ENCODE measurements at places on chromosomes 12 and 14.

DNA sequence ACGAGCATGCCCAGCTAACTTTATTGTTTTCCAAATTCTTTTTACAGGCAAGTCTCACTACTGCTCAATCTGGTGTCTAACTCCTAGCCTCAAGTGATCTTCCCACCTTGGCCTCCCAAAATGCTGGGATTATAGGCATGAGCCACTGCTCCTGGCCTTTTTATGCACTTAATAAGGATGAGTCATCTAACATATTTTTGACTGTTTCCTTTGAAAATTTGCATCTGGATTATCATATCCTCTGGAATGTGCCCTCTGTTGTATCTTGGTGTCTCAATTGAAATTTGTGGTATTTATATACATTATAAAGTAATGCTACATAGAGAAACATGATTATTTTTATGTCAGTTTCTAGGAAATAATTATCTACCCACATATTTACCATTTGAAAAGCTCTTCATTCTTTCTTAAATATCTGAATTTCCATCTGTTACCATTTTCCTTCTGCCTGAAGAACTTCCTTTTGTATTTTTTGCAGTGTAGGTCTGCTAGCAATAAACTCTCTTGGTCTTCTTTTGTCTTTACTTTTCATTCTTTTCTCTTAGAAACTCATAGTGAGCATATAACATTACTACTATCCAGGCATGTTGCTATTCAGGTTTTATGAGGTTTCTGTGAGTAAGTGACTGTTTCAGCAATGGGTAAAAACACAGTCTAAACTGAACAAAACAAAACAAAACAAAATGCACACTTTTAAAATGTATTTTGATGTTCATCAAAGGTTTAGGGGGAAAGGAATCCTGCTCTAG lies 52.8 kb upstream of the CNOT2 start:
- DNase-seq, result no peak

DNA sequence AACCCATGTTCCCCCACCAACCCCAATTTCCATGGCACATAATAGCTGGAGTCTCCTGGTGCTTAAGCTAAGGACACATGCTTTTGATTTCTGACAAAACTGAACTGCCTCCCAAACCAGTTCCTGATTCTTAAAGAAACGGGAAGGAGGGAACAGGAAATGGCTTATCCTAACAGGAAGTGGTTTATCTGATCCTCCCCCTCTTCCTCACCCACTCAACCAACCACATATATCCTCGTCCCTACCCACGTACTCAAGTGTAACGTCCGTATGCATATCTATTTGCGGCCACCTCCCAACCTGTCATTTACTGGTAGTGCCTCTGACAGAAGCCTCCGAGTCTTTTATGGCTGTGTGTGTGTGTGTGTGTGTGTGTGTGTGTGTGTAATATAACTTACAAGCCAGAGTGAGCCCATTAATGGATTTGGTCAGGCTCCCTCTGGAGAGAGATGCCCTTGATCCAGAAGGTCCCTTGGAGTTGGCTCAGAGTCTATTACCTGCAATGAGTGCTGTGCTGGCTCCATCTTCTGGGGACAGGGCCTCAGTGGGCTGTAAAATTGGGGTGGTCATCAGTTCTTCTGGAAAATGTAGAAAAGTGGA lies 7.7 kb downstream of the DAZAP2 start:
- no peak for DNase-seq

- no peak for DNase-seq
Observed at GRCh38 chr14:23071921-23072539, 14.7 kb upstream of the CDH24 start.

DNA sequence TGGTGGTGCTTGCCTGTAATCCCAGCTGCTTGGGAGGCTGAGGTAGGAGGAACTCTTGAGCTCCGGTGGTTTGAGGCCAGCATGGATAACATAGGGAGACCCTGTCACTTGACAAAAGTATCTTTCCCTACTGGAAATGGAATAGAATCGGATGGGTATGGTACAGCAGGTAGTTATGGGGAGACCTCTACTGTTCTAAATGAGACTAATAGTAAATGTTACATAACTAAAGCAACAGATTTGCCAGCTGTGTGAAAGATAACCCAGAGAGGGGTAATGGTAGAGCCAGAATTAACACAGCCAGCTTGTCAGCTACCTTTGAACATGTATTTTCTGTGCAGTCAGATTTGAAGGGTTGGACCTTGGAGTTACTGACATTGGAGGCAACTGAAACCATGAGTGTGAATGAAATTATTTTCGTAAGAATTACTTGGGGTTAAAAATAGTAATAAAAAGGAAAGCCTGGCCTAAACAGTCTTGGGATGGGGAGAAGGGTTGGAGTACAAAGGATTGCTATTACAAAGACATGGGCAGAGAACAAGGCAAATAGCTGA lies 21.7 kb upstream of the NUP107 start:
- no peak for DNase-seq

DNA sequence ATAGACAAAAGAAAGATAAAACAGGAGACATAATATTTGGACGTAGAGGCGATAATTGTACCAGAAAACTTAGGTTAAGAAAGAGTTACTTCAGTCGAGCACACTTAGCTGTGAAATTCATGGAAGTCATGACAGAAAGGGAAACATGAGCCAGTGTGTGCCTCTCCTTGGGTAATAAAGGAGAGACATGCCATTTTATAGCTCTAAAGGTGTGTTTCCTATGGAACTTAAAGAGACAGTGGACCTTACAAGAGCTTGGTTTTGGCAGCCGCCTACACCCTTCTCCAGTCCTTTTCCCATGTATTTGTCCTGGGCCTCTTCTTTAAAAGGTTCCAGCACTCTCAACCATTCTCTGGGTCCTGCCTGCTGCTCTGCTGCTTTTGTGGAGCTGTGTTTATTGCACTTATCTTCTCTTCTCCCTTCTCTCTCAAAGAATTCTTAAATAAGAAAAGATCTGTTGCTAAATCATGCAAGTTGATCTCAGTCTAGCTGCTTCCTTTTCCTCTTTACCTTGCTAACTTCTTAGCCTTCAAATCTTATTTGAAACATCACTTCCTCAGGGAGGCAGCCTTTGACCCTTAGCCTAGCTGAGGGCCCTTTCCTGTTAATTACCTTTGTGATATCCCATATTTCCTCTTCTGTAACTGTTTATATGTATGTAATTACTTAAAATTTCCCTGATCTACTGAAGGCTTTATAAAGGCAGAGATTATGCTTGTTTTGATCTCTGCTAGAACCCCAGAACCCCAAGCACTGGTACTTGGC lies 81.8 kb upstream of the EVL start:
- no peak for DNase-seq

- no peak for DNase-seq
Observed at GRCh38 chr12:32395026-32395425, 4.3 kb upstream of the FGD4 start.

GRCh38 chr14:22391908-22392565 lies 197.0 kb downstream of the DAD1 start:
- DNase-seq, result peak; percentile 66

- no peak for DNase-seq
Observed at GRCh38 chr12:4117386-4118016, 156.1 kb upstream of the CCND2 start.

Data from GM13977 (cell line).